A673 (cell line): ENCODE measurements at places on chromosomes 16 and 17.
A peak's percentile ranks its signal among the peaks of the same experiment; 100 is the strongest.

DNA sequence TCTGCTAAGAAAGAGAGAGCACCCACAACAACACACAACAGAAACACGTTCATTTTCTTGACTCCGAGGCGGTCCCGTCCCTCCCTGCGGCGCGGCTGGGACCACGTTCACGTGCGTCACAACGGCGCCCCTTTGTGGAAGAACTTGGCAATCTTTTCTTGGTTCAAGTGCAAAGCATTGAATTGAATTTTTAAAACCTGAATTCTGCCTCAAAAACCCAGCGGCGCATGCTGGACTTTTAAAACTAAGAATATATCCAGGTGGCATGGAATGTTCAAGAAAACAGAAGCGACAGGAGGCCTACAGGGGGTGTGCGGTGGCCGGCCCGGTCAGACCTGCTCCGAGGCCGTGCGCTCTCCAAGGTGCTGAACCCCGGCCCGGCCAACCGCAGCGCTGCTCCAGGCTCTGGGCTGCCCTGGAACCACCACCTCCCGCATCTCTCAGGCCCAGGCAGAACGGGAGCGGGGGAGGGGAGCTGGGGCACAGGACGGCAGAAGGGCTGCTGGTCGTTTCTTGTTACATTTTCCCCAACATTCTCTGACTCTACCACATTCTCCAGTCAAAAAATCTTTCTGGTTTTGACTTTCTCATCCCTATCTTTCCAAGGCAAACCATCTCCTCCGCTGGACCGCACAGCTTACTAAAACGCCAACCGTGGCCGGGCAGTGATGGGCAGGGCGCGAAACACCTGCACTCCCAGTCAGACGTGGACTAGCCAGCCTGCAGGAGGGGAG lies 3.4 kb upstream of the HEXD start:
- H3K27ac ChIP-seq = no peak overlapping the region
- peak; percentile 86 for DNase-seq
- H3K4me3 ChIP-seq = no peak overlapping the region
- peaks cover 6% of the 10 kb centered on the region for H3K4me1 ChIP-seq
- H3K36me3 ChIP-seq = peaks cover 2% of the 10 kb centered on the region

DNA sequence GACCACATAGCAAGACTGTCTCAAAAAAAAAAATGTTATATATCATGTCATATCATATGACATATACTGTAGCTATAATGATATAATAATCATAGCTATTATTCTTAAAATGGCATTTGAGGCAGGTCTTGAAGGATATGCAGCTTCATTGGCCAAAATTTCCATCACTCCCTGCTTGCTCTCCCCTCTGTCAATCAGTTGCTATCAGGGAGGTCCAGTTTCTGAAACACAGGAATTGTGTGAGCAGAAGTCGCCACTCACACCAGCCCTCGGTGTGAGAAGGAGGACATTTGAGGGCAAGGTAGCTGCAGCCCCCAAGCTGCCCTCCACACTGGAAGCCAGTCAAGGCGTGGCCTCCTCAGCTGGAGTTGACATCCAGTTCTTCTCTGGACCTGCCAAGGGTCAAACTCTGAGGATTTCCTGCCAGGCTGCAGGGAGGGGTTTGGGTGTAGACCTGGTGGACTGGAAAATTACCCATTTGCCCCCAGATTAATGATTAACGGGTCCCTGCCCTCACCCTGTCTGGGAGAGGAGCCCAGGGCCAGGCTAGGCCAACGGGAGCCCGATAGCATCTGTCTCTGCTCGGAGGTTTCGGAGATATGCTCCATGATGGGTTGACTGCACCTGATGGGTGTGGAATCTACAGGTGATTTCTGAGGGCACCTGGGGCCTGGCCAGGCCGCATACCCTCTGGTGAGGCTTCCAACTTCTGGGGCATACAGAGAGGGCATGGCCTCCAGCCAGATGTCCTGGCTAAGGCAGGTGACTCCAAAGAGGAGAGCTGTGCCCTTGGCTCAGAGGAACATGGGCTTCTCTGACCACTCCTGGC lies 18.8 kb downstream of the WNT9B start:
- no peaks in the 10 kb centered on the region for H3K27me3 ChIP-seq
- H3K27ac ChIP-seq = no peak overlapping the region
- DNase-seq = no peak
- H3K36me3 ChIP-seq = no peaks in the 10 kb centered on the region
- H3K4me1 ChIP-seq = no peaks in the 10 kb centered on the region
- no peak overlapping the region for H3K4me3 ChIP-seq

DNA sequence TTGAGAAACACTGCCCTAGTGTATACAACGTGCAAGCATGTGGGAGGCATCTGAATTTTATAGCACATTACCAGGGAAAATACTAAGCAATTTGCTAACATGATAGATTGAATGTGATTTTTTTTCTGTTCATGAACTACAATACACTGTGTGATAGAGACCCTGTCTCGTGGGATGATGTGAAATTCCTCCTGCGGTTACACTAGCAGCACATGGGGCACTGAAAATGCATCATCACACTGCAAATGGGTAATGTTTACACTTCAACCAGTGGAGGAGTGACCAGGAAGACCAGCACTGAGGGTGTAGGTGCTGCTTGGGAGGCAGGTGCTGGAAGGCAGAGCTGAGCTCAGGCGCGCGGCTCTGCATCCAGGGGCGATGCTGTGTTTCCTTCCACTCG lies 28.8 kb downstream of the ORC6 start:
- no peak overlapping the region for H3K27ac ChIP-seq
- DNase-seq = no peak
- no peak overlapping the region for H3K4me3 ChIP-seq
- H3K36me3 ChIP-seq = no peaks in the 10 kb centered on the region

- no peaks in the 10 kb centered on the region for H3K27me3 ChIP-seq
- peak; percentile 51 for DNase-seq
- H3K27ac ChIP-seq = peak overlapping the region; percentile 66
Measured at GRCh38 chr16:85169333-85170065, 57.2 kb upstream of the CIBAR2 start.

- no peak overlapping the region for H3K27ac ChIP-seq
- no peak for DNase-seq
- H3K36me3 ChIP-seq = no peaks in the 10 kb centered on the region
- no peaks in the 10 kb centered on the region for H3K27me3 ChIP-seq
- H3K4me1 ChIP-seq = no peaks in the 10 kb centered on the region
Measured at GRCh38 chr16:79430191-79430678, 170.3 kb downstream of the MAF start.

GRCh38 chr16:4101421-4102219 lies 14.6 kb downstream of the ADCY9 start:
- H3K4me1 ChIP-seq = peaks cover 11% of the 10 kb centered on the region
- DNase-seq = no peak
- H3K27ac ChIP-seq = no peak overlapping the region
- H3K4me3 ChIP-seq = no peak overlapping the region
- H3K36me3 ChIP-seq = no peaks in the 10 kb centered on the region
- H3K27me3 ChIP-seq = no peaks in the 10 kb centered on the region

- peak; percentile 30 for DNase-seq
- H3K4me1 ChIP-seq = no peaks in the 10 kb centered on the region
- no peaks in the 10 kb centered on the region for H3K36me3 ChIP-seq
- peaks cover 70% of the 10 kb centered on the region for H3K27me3 ChIP-seq
Measured at GRCh38 chr16:71526111-71526631, at the start of gene CHST4. TSS of gene CHST4 (plus strand) at chr16:71526426. CDS start at chr16:71536678, 10,252 bp downstream.

GRCh38 chr16:66569827-66570405 lies 3.7 kb downstream of the CMTM1 start:
- no peak overlapping the region for H3K27ac ChIP-seq
- no peaks in the 10 kb centered on the region for H3K4me1 ChIP-seq
- DNase-seq = no peak
- no peaks in the 10 kb centered on the region for H3K27me3 ChIP-seq
- H3K4me3 ChIP-seq = no peak overlapping the region
- peaks cover 4% of the 10 kb centered on the region for H3K36me3 ChIP-seq

- H3K36me3 ChIP-seq = peaks cover 3% of the 10 kb centered on the region
- no peak overlapping the region for H3K4me3 ChIP-seq
- no peaks in the 10 kb centered on the region for H3K27me3 ChIP-seq
- peaks cover 22% of the 10 kb centered on the region for H3K4me1 ChIP-seq
- no peak for DNase-seq
- no peak overlapping the region for H3K27ac ChIP-seq
Measured at GRCh38 chr17:2450016-2450650, 49.3 kb upstream of the MNT start.

GRCh38 chr17:4504188-4504587 lies 5.5 kb downstream of the SPNS2 start:
- peaks cover 5% of the 10 kb centered on the region for H3K4me1 ChIP-seq
- H3K27ac ChIP-seq = no peak overlapping the region
- no peaks in the 10 kb centered on the region for H3K36me3 ChIP-seq
- H3K27me3 ChIP-seq = peaks cover 31% of the 10 kb centered on the region
- H3K4me3 ChIP-seq = no peak overlapping the region

DNA sequence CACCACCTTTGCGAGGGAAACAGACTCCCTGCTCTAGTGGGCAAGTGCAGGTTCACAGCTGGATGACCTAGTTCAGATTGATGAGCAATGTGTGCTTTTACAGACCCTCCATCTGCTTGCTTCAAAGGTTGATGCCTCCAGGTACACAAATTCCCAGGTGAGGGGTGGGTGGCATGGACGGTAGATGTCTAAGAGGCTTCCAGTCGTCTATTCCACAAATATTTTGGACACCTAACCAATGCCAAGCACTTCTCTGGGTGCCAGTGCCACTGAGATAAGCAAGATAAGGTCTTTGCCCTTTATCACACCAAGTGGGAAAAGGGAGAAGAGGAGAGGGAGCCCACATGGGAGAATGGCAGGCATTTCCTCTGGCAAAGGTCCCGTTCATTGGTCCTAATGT lies 316.6 kb upstream of the CDH5 start:
- no peak overlapping the region for H3K27ac ChIP-seq
- no peak for DNase-seq
- no peaks in the 10 kb centered on the region for H3K36me3 ChIP-seq
- no peak overlapping the region for H3K4me3 ChIP-seq
- no peaks in the 10 kb centered on the region for H3K4me1 ChIP-seq

DNA sequence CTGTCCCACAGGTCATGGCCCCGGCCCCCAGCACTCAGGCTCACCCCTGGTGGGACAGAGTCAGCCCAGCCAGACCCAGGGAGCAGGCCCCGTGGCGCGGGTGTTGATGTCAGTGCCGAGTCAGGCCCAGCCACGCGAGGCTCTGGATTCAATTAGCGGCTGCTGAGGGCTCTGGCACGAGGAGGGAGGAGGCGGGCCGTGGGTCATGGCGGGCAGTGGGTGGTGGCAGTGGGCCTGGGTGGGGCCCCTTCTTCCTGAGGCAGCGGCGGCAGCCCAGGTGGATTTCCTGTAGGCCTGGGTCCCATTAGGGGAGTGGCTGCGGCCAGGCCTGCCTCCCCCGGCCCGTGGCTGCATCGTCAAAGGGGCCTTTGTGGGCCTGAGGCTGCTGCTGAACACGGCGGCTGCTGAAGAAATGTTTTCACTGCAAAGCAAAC lies 12.9 kb downstream of the VASN start:
- H3K4me1 ChIP-seq = peaks cover 20% of the 10 kb centered on the region
- no peak overlapping the region for H3K4me3 ChIP-seq
- DNase-seq = no peak
- no peak overlapping the region for H3K27ac ChIP-seq

DNA sequence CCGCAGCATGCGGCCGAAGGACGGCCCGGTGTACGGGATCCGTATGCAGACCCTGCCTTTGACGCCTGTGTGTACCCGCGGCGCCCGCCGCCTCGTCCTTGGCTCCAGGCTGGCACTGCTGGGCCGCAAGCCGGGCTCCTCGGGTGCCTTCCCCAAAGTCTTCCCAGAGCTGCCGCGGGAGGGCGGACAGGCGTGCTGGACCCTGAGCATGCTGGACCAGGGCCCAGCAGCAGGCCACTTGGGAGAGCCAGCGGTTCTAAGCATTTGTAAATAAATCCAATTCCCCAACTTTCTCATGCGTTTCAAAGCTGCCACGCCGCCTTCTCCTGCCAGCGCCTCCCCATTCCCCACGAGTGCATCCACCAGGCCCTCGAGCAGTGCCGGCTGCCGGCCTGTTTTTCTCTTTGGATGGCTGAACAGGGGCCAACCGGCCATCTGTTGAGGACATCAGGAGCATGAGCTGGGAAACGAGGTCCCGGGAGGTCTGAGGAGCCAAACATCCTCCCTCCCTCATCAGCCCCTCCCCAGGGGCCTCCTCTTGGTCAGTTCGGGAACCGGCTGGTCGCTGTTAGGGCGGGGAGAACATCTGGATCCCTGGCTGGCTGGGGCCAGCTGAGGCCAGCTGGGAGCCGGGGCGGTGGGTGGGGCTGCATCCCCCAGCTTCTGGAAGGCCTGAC lies 20.5 kb upstream of the PABPN1L start:
- H3K4me3 ChIP-seq = no peak overlapping the region
- no peaks in the 10 kb centered on the region for H3K27me3 ChIP-seq
- H3K36me3 ChIP-seq = no peaks in the 10 kb centered on the region
